ENCODE measurements at places on chromosomes 7 and 10. TPM values are rescaled to one million over a fixed set of nuclear protein-coding genes. Genes with fewer than 3 reads are reported as not detected.

DNA sequence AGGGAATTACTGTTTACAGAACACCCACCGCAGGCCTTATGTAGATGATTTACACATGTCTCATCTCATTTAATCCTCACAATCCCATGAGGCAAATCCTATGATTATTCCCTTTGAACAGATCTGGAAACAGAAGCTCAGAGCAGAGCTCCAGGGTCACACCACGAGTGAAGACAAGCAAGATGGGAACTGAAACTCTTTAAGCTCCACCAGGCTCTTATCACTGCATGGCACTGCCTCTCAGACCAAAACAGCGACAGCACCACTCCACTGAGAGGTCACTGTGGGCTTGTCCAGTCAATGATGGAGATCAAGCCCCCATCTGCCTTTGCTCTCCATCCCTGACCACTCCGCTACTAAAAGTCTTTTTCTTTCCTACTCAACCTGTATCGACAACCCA, 5.9 kb downstream of the GRID1 start:
- H3K4me3 ChIP-seq, result no peak overlapping the region
- DNase-seq, result no peak
- no peak overlapping the region for H3K27ac ChIP-seq
- H3K4me1 ChIP-seq, result peaks cover 18% of the 10 kb centered on the region

DNA sequence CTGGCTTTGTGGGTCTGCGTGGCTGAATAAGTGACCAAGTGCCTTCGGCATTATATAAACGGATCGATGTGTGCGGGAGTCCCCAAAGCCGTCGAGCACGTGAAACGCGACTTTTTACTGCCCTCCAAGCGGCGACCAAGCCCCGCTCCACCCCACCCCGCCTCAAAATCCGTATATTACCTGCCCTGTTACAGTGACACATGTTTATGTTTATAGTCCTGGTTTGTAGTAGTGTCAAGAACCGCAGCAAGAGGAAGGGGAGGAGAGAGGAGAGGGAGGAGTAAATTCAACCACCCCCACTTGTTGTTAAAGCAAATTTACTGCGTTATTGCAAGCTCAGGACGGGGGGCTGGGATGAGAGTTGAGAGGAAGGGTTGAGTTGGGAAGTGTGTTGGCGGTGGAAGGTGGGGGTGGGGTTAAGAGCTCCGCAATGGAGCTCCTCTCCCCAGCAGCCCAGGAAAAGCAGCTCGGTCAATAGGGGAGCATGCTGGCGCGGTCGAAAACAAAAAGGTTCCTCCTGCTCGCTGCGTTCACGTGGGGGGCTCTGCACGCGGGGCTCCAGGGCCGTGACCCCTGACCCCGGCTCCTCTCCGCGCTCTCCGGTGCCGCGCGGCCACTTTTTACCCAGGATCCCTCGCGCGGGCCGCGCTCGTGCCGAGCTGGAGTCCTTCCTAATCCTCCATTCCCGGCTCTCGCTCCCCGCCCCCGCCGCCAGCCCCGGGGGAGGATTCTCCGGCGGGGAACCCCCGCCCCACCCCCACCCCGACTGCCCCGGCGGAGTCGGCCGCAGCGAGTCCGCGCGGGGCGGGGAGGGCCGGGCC, at the start of gene SKIDA1:
Gene SKIDA1, minus strand, starts transcription at position 316 of the 821 bp plus-strand sequence. CDS start 7,860 bp downstream, outside the sequence.
- no peaks in the 10 kb centered on the region for H3K36me3 ChIP-seq
- DNase-seq, result peak; percentile 86
- peak within 1 kb of the TSS; percentile 99 for H3K27ac ChIP-seq

GRCh38 chr7:124914298-124914697, 15.3 kb downstream of the POT1 start:
- peaks cover 43% of the 10 kb centered on the region for H3K36me3 ChIP-seq
- peaks cover 20% of the 10 kb centered on the region for H3K4me1 ChIP-seq
- no peaks in the 10 kb centered on the region for H3K27me3 ChIP-seq
- H3K4me3 ChIP-seq, result no peak overlapping the region
- no peak for DNase-seq

GRCh38 chr10:110311357-110311949, 6.7 kb upstream of the SMNDC1 start:
- peak; percentile 64 for DNase-seq
- no peak overlapping the region for H3K4me3 ChIP-seq
- no peaks in the 10 kb centered on the region for H3K4me1 ChIP-seq

DNA sequence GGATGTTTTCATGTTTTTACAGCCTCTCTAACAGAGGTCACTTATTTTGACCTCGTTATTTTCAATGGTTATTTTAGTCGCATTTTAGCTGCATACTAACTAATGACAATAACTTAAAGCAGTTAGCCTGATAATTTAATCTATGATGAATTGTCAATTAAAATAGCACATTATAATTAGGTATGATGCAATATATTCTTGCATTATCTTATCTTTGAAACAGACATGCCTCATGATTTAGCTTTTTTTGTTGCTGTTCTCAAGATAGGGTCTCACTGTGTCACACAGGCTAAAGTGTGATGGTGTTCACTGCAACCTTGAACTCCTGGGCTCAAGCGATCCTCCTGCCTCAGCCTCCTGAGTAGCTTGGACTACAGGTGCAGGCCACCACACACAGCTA, 126.4 kb downstream of the KBTBD2 start:
- H3K27ac ChIP-seq, result no peak overlapping the region
- H3K4me3 ChIP-seq, result no peak overlapping the region
- DNase-seq, result no peak
- H3K4me1 ChIP-seq, result no peaks in the 10 kb centered on the region
- H3K36me3 ChIP-seq, result peaks cover 6% of the 10 kb centered on the region

DNA sequence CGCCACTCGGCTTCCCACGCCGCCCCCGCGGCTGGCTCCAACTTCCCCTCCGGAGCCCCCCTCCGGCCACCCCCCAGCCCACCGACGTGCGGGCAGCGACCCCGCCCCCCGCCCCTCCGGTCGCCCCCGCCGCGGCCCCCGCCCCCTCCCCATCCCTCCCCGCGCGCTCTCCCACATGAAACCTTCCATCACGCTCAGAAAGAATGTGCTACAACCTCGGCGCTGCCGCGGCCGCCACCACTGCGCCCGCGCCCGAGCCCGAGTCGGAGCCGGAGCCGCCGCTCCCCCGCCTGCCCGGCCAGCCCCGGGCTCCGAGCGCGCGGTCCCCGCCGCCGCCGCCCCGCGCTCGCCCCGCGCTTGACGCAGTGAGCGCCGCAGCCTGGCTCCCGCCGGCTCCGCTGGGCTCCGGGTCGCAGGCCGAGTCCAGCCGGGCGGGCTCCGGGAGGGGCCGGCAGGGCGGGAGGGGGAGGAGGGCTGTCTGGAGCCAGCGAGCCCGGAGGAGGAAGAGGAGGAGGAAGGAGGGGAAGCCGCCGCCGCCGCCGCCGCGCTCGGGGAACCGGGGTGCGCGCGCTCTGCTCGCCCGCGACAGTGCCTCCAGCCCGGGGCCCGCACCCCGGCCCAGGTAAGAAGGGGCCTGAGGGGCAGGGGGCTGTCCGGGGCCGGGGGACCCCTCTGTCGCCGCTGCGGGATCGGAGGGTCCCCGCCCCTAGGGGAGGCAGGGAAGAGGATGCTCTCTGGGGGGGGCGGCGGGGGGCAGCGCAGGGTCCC, 4.3 kb upstream of the ELFN1 start:
- H3K27me3 ChIP-seq, result peaks cover 61% of the 10 kb centered on the region
- peak; percentile 87 for DNase-seq
- H3K4me1 ChIP-seq, result no peaks in the 10 kb centered on the region
- no peak overlapping the region for H3K27ac ChIP-seq
- H3K36me3 ChIP-seq, result no peaks in the 10 kb centered on the region
- peak overlapping the region; percentile 61 for H3K4me3 ChIP-seq

GRCh38 chr10:14016011-14016536, 314.6 kb downstream of the FRMD4A start:
- H3K27me3 ChIP-seq, result no peaks in the 10 kb centered on the region
- no peaks in the 10 kb centered on the region for H3K36me3 ChIP-seq
- H3K4me1 ChIP-seq, result peaks cover 38% of the 10 kb centered on the region
- peak overlapping the region; percentile 91 for H3K27ac ChIP-seq

GRCh38 chr7:6032641-6033040, 1.5 kb downstream of the ANKRD61 start:
- no peaks in the 10 kb centered on the region for H3K4me1 ChIP-seq
- no peak overlapping the region for H3K27ac ChIP-seq
- no peaks in the 10 kb centered on the region for H3K27me3 ChIP-seq
- no peak for DNase-seq
- H3K4me3 ChIP-seq, result no peak overlapping the region
- peaks cover 63% of the 10 kb centered on the region for H3K36me3 ChIP-seq

GRCh38 chr10:5533098-5533731, 8.5 kb downstream of the CALML3 start:
- H3K27me3 ChIP-seq, result no peaks in the 10 kb centered on the region
- H3K36me3 ChIP-seq, result no peaks in the 10 kb centered on the region
- H3K4me1 ChIP-seq, result no peaks in the 10 kb centered on the region
- no peak for DNase-seq

- no peak for DNase-seq
- H3K27ac ChIP-seq, result no peak overlapping the region
- H3K4me1 ChIP-seq, result peaks cover 16% of the 10 kb centered on the region
- no peaks in the 10 kb centered on the region for H3K36me3 ChIP-seq
Measured at GRCh38 chr10:49657606-49658005, 21.8 kb upstream of the C10orf53 start.

GRCh38 chr10:3119796-3120459, 52.6 kb downstream of the PFKP start:
- no peaks in the 10 kb centered on the region for H3K27me3 ChIP-seq
- H3K36me3 ChIP-seq, result peaks cover 75% of the 10 kb centered on the region
- H3K4me1 ChIP-seq, result no peaks in the 10 kb centered on the region
- DNase-seq, result peak; percentile 77
- no peak overlapping the region for H3K4me3 ChIP-seq

DNA sequence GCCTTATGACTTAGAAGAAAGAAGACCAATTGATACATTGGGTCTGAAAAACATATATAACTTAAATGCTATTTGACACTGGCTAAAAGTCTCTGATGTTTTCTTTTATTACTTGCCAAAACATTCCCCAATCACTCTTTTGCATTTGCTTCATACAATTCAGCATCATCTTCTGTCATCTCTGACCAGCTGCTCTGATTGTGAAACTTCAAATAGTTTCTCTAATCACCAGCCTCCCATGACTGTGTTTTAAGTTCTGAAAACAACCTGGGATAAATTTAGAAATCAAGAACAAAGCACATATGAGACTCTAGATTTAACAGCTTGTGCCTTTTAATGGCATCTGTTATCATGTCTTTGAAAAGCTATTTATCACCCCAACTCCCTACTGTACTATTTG, 208.4 kb upstream of the KCND2 start:
- H3K27ac ChIP-seq, result no peak overlapping the region
- H3K36me3 ChIP-seq, result no peaks in the 10 kb centered on the region
- no peak overlapping the region for H3K4me3 ChIP-seq
- no peaks in the 10 kb centered on the region for H3K27me3 ChIP-seq
- no peaks in the 10 kb centered on the region for H3K4me1 ChIP-seq
- DNase-seq, result no peak

- H3K36me3 ChIP-seq, result no peaks in the 10 kb centered on the region
- H3K4me1 ChIP-seq, result peaks cover 4% of the 10 kb centered on the region
- no peak overlapping the region for H3K4me3 ChIP-seq
- H3K27ac ChIP-seq, result no peak overlapping the region
Measured at GRCh38 chr7:17932770-17933169, 7.5 kb downstream of the SNX13 start.

GRCh38 chr7:93205046-93205445, 21.2 kb downstream of the HEPACAM2 start:
- H3K27ac ChIP-seq, result no peak overlapping the region
- H3K36me3 ChIP-seq, result no peaks in the 10 kb centered on the region
- no peak overlapping the region for H3K4me3 ChIP-seq
- DNase-seq, result no peak

GRCh38 chr10:116201670-116202430, 71.2 kb downstream of the GFRA1 start:
- no peak overlapping the region for H3K27ac ChIP-seq
- H3K4me3 ChIP-seq, result no peak overlapping the region
- no peak for DNase-seq
- H3K27me3 ChIP-seq, result no peaks in the 10 kb centered on the region
- H3K36me3 ChIP-seq, result no peaks in the 10 kb centered on the region

DNA sequence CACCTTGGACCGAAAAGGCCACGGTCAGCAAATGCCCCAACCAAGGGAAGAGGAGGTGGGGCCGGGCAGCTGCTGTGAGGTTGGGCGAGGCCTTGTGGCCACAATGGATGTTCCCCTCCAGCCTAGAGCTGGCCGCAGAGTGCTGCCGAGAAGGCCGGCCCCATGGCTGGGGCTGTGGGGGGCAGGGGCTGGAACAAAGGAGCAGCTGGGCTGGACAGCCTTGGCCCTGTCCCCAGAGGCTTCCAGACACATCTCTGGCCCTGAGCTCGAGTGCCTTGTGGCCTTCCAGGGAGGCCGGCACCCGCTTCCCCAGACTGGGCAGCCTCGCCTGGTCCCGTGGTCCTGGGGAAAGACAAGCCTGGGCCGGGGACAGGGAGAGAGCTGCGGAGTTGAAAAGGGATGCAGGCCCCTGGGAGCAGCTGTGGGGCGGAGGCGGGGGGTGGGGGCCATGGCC, 88.0 kb downstream of the PDGFA start:
- H3K4me1 ChIP-seq, result no peaks in the 10 kb centered on the region
- no peak overlapping the region for H3K27ac ChIP-seq
- no peak for DNase-seq
- H3K4me3 ChIP-seq, result no peak overlapping the region

GRCh38 chr7:142792129-142792528, 21.4 kb downstream of the PRSS2 start:
- H3K27me3 ChIP-seq, result peaks cover 56% of the 10 kb centered on the region
- no peak for DNase-seq
- no peaks in the 10 kb centered on the region for H3K4me1 ChIP-seq

- H3K27me3 ChIP-seq, result no peaks in the 10 kb centered on the region
- DNase-seq, result no peak
- H3K4me1 ChIP-seq, result no peaks in the 10 kb centered on the region
- no peaks in the 10 kb centered on the region for H3K36me3 ChIP-seq
- no peak overlapping the region for H3K4me3 ChIP-seq
Measured at GRCh38 chr7:114802632-114803031, 119.3 kb upstream of the MDFIC start.

DNA sequence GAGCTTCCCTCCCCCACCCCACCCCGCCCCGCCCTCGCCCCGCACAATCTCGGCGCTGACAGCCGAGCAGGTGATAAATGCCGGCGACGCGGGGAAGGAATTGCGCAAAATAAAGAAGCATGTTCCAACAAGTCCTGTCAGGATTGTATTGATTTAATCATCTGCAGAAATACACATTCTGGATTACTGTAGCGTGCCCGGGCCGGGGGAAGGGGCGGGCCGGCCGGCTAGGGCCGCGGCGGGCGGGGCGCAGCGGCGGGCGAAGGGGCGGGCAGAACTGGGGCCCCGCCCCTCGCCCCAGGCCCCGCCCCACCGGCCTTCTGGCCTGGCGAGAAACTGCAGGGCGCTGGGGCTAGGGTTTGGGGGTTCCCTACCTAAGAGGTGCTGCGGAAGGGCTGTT, 88.9 kb upstream of the PAX2 start:
- no peaks in the 10 kb centered on the region for H3K36me3 ChIP-seq
- peak overlapping the region; percentile 38 for H3K4me3 ChIP-seq
- peaks cover 81% of the 10 kb centered on the region for H3K27me3 ChIP-seq
- no peak overlapping the region for H3K27ac ChIP-seq
- peak; percentile 93 for DNase-seq

Gene PPP1R17
- not detected for polyA plus RNA-seq

Gene LIMK1
- polyA plus RNA-seq, result 86.6 TPM

Gene TACR2
- polyA plus RNA-seq, result 0.05 TPM

Gene CRHR2
- polyA plus RNA-seq, result not detected

Gene ZEB1
- 5.4 TPM for polyA plus RNA-seq

Gene PVRIG
- not detected for polyA plus RNA-seq
